ENCODE measurements at places on chromosomes 3 and 15. TPM values are rescaled to one million over a fixed set of nuclear protein-coding genes. Genes with fewer than 3 reads are reported as not detected.
A peak's percentile ranks its signal among the peaks of the same experiment; 100 is the strongest.

GRCh38 chr3:138082085-138082991 is 33.1 kb downstream of the DZIP1L start:
- peak; percentile 97 for DNase-seq

LRTM1 gene
- not detected for total RNA-seq

- no peak for DNase-seq
These were observed 279.3 kb downstream of the IGSF11 start for GRCh38 chr3:118755253-118755801.

FBXL22 gene
- total RNA-seq, result 0.34 TPM

GRCh38 chr3:39415983-39416382 is 9.5 kb downstream of the RPSA start:
- DNase-seq, result no peak

GRCh38 chr3:173785004-173785403 is 387.5 kb downstream of the NLGN1 start:
- no peak for DNase-seq

GRCh38 chr3:46127503-46127902 is 80.6 kb downstream of the CCR1 start:
- DNase-seq, result peak; percentile 91

Measured in astrocyte (in vitro differentiated cells and primary cell).